GM06990 (cell line): ENCODE measurements at places on chromosomes 2 and 18.

DNA sequence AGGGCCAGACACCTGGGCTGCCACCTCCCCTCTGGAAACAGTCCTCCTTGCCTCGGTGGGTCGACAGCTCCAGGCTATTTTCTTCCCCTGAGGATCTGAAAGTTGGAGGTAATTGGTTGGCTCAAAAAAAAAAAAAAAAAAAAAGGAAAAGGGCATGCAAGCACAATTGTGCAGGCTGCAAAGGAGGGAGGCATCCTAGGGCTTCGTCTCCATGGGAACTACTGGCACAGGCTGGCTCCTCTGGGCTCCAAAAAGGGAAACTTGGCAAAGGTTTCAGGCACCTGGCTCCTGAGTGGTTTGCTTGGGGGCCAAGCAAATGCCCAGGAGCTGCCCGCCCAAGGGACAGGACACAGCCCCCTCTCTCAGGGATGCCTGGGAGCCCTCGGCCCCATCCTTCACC is 1.1 kb upstream of the KCNIP3 start:
- no peak for DNase-seq

GRCh38 chr2:78465707-78466106 is 559.8 kb upstream of the REG3G start:
- DNase-seq, result no peak

GRCh38 chr2:241617431-241618154 is 19.4 kb downstream of the THAP4 start:
- DNase-seq, result no peak

GRCh38 chr2:231058761-231059550 is 2.3 kb downstream of the PSMD1 start:
- no peak for DNase-seq

- DNase-seq, result no peak
Observed at GRCh38 chr2:120570001-120570400, 165.7 kb upstream of the GLI2 start.

DNA sequence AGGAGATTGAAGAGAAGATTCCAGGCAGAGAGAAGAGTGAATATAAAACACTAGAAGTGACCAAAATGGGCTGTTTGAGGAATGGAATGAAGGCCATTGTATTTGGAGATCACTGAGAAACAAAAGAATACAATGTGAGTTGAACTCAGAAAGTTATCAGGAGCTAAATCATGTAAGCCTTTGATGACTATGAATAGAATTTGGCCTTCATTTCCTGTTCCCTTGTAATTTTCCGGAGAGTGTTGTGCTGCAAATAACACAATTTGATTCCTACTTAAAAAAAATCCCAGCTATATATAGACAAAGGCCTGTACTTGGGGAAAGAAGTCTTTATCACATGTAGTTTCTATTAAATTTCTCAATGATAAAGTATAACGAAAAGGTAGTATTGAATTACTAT is 33.7 kb upstream of the KYNU start:
- DNase-seq, result no peak

- DNase-seq, result no peak
Observed at GRCh38 chr18:49768051-49768391, 45.3 kb downstream of the ACAA2 start.

GRCh38 chr2:26723991-26724750 is 31.6 kb downstream of the KCNK3 start:
- no peak for DNase-seq
